Right hindlimb (tissue), 1 donor: ENCODE measurements at places on chromosomes 13 and 19.

GRCh38 chr19:54281007-54281728 lies at the start of gene LILRB2:
Gene LILRB2 (minus strand): TSS chr19:54281110. CDS start chr19:54280496, 614 bp downstream.
- no peak for DNase-seq

GRCh38 chr13:46866150-46866549 lies 30.7 kb downstream of the HTR2A start:
- no peak for DNase-seq

GRCh38 chr13:99450416-99450815 lies 50.9 kb upstream of the TM9SF2 start:
- no peak for DNase-seq

DNA sequence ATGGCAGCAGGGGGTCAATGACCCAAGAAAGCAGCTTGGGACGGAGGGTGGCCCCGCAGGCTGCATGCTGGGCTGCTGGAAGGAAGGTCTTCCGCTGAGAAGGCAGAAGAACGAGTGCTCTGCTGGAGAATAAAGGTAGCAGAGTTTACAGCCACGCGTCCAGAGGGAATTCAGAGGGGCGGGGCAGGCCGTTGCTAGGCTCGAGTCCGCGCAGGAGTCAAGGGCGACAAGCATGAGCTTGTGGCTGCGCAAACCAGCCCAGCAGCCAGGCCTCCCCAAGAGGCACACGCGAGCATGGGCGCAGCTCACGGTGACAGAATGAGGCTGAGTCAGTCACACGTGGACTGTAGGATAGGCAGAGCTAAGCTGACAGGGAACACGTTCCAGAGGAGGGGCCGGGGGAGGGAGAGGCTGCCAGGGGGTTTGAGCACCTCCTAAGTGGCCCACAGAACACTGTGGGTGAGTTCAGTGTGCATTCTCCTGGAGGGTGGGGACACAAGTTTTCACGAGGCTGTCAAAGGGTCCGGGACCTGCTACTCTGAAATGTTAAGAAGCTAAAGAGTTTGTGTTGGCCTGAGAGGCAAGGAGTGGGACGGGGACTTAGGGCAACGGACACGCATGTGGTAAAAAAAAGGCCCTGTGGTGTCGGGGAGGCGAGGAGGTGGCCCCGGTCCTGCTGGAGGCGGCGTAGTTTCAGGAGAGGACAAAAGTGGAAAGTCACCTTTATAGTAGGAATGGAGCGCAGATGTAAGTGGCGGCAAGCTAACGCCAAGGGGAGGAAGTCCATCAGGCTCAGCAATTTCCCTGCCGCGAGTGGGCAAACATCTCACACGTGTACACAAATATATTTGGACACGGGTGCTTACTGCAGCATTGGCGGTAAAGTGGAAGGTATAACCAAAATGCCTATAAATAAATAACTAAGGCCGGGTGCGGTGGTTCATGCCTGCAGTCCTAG lies 17.7 kb downstream of the RFX2 start:
- peak; percentile 77 for DNase-seq

- peak; percentile 27 for DNase-seq
Measured at GRCh38 chr19:5697890-5698634, 8.0 kb downstream of the RPL36 start.
